Endothelial cell (in vitro differentiated cells): ENCODE measurements at places on chromosomes 4 and X. TPM values are rescaled to one million over a fixed set of nuclear protein-coding genes. Genes with fewer than 3 reads are reported as not detected.

CAPN6 gene
- 1.5 TPM for total RNA-seq

DNA sequence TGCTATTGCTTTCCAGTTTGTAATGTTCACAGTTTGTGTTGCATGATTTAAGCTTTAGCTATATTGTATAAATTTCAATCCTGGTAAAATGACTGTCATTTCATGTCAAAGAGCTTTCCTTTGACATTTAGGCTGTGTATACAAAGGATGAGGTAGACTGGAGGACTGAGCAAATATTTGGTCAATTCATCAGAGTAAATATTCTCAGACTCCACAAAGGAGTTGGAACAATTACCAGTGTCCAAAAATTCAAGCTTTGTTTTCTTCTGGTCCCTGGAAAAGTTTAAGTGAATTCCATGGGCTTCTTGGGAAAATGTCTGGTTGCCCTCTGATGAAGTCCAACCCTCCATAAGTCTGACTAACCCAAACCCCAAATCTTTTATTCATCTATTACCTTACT lies 682.4 kb downstream of the DACH2 start:
- DNase-seq, result no peak

DNA sequence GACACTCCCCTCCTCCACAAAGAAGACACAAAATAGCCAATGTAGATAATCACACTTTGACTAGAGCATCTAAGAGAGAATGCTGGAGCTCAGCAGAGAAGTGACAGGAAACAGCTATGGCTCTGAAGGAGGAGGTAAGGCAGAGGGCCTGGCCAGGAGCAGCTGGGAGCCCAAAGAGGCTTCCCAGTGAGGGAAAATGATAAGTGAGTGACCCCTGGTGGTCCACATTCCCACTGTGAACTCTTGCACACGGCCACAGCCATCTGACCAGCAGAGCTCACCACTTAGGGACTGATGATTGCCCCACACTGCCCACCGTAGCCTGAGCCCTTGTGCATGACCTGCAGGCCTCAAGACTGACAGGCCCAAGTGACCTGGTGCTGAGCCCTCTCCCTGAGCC lies 162.7 kb upstream of the GALNTL6 start:
- peak; percentile 50 for DNase-seq

PAGE5 gene
- total RNA-seq, result not detected

DNA sequence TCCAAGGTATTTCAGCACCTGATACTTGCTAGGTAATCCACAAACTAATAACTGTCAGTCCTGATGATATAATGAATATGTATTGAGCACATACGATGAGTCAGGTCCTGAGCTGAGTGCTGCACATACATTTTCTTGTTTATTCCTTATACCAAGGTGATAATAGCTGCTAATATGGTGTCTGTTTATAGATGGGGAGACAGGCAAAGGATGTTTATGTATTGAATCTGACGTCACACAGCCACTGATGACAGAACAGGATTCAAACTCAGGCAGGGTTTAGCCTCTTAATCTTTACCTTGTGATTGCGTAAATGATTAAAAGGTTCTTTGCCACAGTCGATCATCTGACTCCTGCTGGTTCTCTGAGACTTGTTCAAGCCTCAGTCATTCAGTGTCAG lies 609.9 kb upstream of the CPEB2 start:
- no peak for DNase-seq

FAM114A1 gene
- 27.0 TPM for total RNA-seq

PNMA6E gene
- total RNA-seq, result not detected
